ENCODE measurements at places on chromosomes 1 and 21.

- no peak for DNase-seq
Measured at GRCh38 chr1:229410692-229411433, 23.0 kb downstream of the ACTA1 start.

GRCh38 chr1:26218906-26219494 lies 15.0 kb upstream of the CEP85 start:
- no peak for DNase-seq

GRCh38 chr1:53951697-53952096 lies 5.5 kb downstream of the LRRC42 start:
- no peak for DNase-seq

- no peak for DNase-seq
Measured at GRCh38 chr1:113684153-113684541, 75.1 kb downstream of the PHTF1 start.

- DNase-seq = no peak
Measured at GRCh38 chr1:11525516-11525915, 46.6 kb downstream of the DISP3 start.

DNA sequence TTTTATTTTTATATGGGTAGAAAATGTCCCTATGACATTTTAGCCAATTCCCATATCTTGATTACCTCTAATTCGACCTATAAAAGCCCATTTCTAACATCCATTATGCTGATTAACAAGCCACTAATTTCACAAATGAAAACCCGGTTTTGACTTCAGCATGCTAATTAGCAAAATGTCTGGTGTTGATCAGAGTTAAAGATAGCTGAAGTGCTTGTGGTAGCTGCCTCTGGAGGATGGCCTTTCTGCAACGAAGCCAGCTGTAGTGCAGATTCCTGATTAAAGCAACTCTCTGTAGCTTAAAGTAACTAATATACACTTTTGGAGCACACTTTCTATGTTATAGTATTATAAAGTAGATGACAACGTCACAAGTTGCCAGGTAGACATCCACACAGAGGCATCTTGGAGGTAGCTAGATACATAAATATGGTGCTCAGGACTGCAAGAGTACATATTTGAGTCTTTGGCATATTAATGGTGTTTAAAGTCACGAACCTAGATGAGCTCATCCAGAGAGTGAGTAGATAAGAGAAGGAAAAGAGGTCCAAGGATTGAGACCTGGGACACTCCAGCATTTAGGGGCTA lies 239.5 kb downstream of the BRINP2 start:
- DNase-seq = no peak

DNA sequence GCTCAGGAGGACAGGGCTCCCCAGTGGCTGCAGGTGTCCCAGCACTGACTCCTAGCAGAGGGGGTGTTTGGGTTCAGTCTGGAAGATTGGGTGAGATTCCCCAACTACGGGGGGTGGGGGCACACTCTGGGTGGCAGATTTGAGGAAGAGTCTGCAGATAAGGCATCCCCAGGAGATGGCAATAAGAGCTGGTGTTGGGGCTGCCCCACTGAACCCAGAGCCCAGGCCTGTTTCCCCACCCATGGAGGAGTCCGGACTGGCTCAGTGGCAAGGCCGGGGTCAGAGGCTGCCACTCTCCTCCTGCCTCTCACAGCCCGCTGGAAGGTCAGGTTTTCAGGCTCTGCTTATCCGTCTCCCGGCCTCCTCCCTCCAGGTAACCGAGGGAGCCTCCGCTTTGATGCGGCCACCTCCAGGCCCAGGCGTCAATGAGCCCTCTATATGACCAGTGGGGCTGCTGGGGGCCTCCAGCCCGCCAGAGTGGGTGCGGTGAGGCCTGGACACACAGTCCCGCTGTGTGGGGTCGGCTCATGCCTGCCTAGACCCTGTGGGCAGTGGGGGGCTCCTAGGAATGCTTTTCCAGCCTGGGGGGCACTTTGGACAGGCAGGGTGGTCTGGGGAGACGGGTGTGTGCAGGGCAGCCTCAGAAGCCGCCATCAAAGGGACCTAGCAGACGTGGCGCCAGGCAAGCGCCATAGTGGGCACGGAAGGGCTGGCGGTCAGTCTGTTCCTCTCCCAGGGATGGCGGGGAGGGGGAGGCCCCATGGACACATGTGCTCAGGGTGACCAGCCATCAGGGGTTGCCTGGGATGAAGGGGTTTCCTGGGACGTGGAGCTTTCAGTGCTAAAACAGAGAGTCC lies 28.9 kb upstream of the RUNX3 start:
- no peak for DNase-seq

DNA sequence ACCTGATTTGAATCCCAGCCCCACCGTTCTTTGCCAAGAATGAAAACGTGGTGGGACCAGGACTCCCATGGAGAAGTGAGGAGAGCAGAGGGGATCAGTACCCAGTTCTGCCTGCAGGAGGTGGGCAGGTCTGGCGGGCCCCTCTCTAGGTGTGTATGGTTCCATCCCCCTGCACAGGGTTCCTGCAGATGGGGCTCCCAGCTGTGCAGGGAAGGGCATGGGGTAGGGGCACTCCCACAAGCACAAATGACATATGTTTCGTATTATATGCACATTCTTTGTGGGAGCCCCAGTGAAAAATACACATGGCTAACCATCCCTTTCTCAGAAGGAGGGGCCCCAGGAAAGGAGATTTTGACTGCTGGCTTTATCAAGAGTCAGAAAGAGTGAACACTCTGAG lies 144.6 kb downstream of the PLPP3 start:
- no peak for DNase-seq

DNA sequence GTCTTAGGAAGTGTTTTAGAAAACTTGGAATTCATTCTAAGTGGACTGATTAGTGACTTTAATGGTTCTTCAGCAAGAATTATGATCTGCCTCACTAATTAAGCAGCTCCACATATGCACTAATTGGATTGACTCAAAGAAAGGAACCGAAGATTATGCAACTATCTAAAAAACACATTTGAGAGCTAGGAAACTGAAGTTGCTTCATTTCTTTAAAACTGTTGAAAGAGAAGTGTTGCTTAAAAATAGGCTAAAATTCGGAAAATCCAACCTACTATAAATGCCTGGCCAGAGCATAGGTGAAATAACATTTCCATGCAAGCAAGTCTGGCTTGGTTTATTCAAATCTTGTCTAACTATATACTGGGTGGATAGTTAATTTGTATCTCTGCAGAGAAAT lies 502.9 kb upstream of the ZRANB2 start:
- DNase-seq = no peak

DNA sequence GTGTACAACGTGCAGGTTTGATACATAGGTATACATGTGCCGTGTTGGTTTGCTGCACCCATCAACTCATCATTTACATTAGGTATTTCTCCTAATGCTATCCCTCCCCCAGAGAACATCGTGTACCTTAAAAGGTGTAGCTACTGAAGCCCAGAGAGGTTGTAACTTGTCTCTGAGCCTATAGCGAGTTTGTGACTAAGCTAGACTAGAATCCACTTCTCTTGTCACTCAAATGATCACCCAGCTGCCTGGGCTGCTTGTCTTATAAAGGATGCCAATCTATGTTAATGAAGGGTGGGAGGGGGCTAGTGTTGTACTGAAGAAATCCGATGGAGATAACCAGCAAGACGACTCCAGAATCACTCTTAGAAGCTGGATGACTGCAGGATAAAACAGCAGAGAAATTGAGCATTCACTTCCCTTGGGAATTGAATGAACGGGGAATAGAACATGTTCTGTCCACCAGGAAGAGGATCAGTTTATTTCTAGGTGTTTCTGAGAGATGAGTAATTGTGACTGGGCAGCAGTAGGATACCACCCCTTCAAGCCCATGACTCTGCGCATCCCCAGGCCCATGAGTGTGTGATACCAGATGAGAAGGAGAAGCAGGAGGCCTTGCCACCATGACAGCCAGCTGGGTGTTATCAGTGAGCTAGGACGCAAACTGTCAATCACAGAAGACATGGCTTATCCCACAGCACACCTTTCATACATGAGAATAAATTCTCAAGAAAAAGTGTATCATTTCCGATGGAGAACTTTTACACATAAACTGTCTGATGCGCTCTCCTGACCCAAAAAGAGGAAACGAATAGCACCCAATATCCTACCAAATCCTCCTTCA lies 390.4 kb downstream of the NTNG1 start:
- no peak for DNase-seq

GRCh38 chr1:226632169-226632879 lies 83.8 kb downstream of the STUM start:
- no peak for DNase-seq

DNA sequence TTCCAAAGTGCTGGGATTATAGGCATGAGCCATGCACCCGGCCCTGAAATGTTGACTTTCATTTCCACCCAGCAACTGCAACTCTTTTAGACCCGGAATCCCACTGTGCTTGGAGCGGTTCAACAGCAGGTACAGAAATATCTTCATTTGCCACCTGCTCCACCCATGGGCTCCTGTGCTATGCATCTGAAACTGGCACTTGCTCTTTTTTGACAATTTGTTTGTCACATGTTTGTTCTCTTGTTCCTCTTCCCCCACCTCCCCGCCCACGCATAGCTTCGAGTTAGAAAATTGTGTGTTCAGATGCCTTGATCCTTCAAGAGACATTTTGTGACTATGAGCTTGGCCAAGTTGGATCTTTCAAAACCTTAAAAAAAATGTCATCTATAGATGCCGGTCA lies 2.4 kb upstream of the IFNLR1 start:
- DNase-seq = no peak

GRCh38 chr1:3304246-3304645 lies 150.2 kb upstream of the ARHGEF16 start:
- no peak for DNase-seq

GRCh38 chr1:88802404-88802803 lies 89.0 kb downstream of the GTF2B start:
- no peak for DNase-seq

DNA sequence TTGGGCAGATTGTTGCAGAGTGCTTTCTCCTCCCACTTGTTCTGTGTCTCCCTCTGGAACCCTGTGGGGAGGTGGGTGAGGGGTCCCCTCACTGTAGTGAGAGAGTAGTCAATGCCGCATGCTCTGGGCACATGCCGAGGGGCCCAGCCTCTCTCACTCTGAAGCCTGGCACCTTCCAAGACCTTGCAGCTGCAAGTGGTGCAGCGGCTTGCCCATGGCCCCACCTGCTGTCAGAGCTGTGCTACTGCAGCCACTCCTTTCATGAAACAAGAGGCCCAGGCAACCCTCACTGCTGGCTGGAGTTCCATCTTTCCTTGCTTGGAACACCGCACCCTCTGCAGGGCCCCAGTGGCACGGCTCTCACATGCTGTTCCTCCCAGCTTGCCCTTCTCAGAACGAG lies 58.4 kb upstream of the COL6A1 start:
- peak; percentile 38 for DNase-seq

- DNase-seq = no peak
Measured at GRCh38 chr1:233607252-233608119, 6.4 kb upstream of the KCNK1 start.

GRCh38 chr1:240539769-240540414 lies 72.1 kb downstream of the GREM2 start:
- DNase-seq = no peak

DNA sequence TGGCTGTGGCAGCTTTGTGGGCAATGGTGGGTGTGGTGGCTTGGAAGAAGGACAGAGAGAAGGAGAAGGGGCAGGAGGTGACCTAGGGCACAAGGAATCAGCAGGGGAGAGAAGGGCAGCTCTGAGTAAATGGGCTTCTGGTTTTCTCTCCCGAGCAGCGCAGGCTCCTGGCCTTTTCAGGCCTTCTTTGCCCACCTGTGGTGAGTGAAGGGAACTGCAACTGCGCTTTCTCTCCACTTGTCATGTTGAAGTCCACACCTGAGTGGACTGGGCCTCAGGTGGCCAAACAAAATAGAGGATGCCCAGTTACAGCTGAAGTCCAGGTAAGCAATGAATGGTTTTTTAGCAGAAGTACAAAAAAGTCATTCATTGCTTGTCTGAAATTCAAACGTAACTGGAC lies 29.4 kb upstream of the KCNA10 start:
- DNase-seq = no peak

- DNase-seq = no peak
Measured at GRCh38 chr1:17527036-17527914, 12.2 kb upstream of the ARHGEF10L start.

DNA sequence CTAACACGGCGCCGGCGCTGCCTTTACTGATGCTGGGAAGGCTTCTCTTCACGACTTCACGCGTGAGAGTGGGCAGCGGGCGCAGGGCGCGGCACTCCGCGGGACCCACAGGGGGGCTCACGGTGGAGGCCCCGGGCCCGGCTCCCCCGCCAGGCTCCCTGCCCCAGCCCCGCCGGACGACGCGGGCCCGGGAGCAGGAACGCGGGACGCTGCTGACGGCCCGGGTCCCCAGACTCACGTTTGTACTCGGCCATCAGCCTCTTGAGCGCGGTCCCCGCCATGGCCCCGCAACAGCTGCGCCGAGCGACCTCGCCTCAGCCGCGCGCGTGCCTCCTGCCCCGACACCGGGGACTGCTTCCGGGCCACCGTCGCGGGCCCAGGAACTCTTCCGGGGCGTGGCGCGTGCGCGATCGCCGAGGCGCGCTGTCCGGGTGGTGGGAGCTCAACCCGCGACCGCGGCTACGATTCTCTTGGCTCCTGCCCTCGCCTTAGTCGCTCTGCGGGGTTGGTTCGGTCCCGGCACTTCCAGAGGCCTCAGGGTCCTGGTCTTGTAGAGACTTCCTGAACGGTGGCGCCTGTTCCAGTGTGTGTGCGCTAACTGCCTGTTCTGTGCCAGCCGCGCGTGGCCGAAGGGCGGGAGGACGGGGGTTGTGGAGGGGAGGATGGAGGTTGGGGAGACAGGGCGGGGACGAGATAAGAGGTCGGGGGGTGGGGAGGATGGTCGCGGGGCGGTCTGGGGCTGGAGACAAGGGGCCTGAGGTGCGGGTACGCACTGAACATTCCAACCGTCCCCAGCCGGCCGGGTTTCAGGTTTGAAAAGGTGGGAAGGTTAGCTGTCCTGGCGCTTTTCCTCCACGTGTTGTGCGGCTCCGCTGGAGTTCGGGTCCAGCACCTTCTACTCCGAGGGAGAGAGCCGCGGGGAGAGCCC lies at the start of gene UBE2G2:
TSS of gene UBE2G2 (minus strand) at position 353 of the 928 bp plus-strand sequence. CDS start at position 281, 72 bp downstream.
- DNase-seq = peak; percentile 77

- DNase-seq = no peak
Measured at GRCh38 chr1:24939040-24939674, 9.1 kb upstream of the RUNX3 start.

GRCh38 chr1:202279806-202280205 lies 61.9 kb downstream of the UBE2T start:
- DNase-seq = no peak

DNA sequence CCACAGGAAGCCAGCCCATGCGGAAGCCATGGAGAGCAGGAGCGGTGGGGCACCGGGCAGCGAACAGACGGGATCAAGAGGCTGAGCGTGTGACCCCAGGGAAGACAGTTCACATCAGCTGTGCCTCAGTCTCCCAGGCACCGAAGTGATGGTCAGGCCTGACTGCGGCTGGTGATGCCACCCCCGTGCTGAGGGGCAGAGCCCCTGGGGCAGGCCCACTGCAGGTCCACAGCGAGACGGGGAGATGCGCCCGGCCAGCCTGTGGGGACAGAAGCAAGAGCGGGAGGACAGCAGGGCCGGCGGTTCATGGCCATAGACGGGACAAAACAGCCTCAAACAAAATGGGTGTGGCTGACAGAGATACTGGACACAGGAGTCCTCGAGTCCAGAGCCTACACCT lies 93.8 kb downstream of the RIPK4 start:
- DNase-seq = no peak

GRCh38 chr1:193143285-193143684 lies 21.5 kb downstream of the CDC73 start:
- DNase-seq = no peak
